ENCODE measurements at places on chromosomes 12 and 14. TPM values are rescaled to one million over a fixed set of nuclear protein-coding genes. Genes with fewer than 3 reads are reported as not detected.

DNA sequence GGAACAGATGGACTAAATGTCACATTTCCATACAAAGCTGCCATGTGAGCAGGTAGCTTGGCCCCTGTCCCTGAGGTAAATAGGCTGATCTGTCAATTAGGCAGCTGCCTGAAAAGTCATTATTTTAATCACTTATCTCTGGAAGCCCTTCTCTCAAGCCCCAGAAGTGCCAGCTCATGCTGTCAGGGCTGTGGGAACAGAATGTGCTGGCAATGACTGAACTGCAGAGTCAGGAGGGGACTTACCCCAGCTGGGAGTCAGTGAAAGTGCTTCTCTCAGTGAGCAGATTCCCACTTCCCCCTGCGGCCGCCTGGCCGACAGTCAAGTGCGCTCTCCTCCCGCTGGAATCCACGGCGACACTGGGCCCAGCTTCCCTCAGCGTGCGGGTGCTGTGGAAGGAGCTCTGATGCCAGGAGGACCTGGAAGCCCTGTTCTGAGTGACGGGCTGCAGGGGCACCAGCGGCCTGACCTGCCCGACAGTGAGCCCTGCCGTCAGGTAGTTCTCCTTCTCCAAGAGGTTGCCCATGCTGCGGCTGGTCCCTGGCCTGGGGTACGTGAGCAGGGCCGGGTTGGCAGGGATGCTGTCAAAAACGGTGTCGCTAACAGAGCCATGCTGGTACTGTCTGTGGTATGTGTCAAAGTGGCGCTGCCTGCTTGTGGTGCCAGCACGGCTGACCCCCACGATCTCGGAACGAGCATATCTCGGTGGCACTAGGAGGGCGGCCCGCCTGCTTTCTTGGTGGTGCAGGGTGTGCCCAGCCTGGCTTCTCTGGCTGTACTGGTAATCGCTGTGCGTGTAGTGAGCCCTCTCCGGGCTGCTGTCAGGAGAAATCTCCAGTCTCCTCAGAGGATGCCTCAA is 18.7 kb downstream of the PKP2 start:
- no peaks in the 10 kb centered on the region for H3K4me1 ChIP-seq
- no peak for DNase-seq
- H3K27ac ChIP-seq: no peak overlapping the region

DNA sequence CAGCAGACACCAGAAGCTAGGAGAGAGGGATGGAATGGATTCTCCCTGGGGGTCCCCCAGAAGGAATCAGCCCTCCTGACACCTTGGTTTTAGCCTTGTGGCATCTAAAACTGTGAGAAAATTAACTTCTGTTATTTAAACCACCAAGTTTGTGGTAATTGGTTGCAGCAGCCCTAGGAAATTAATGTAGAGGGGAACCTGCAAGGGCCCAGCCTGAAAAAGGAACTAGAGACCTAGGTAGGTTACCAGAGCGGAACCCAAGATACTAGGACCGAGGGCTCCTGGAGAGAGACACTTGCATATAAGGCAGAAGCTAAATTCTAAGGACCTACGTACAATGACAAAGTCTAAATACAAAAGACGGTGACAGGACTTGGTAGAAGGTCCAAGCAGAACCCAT is 8.1 kb upstream of the DENND5B start:
- no peaks in the 10 kb centered on the region for H3K27me3 ChIP-seq
- H3K36me3 ChIP-seq: no peaks in the 10 kb centered on the region
- H3K4me1 ChIP-seq: no peaks in the 10 kb centered on the region

GRCh38 chr14:64906022-64906421 is 8.2 kb upstream of the CHURC1 start:
- no peaks in the 10 kb centered on the region for H3K4me1 ChIP-seq
- DNase-seq: no peak
- H3K4me3 ChIP-seq: no peak overlapping the region
- no peaks in the 10 kb centered on the region for H3K36me3 ChIP-seq
- peaks cover 7% of the 10 kb centered on the region for H3K27me3 ChIP-seq

Gene GARIN6
- not detected for total RNA-seq

Gene OVCH1
- total RNA-seq: 0.51 TPM
